ENCODE measurements at places on chromosomes 6 and 20.

DNA sequence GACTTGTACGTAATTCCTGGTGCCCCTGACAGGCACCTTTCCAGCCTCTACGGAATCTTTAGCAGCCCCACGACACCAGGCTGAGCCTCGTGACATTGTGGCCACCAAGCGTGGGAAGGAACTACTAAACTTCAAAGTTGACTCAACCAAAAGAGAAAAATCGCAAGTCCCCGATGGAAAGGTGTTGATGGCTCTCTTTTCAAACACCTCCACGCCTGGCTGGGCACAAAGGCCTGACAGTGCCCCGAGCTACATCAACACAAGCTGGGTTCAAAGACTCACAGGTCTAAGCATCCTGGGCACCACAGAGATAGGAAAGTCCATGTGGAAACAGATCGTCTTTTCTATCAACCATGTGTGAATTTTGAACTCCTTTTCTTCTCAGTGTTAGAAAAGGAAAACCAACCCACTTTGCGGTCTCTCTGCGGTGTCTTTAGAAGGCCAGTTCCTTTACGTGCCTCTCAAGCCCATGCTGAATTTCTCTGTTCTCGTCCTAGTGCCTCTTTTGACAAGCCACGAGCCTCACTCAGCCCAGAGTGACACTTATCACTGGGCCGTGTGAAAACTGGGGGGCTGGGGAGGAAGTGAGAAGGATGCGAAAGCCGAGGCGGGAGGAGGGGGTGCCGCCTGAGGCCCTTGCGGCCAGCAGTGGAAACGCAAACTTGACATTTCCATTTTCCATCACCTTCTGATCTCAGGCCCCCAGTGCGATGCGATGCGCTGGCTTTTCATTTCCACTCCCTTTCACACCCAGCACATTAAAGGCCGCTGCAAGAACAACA is 59.4 kb downstream of the GFOD1 start:
- no peak for DNase-seq

DNA sequence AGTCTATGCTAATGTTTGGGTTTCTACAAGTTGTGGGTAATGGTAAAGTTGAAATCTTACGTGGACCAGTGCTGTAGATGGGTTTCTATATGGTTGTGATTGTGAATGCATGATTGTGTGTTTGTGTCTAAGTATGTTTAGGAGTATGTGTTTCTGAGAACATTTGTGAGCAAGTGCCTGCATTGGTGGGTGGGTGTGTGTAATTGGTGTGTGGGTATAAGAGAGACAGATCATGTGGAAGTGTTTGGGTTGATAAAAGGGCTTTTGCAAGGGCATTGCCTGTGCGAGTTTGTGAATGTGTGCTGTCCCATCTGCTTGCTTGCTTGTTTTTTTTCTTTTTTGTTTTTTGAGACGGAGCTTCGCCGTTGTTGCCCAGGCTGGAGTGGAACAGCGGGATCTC is 25.8 kb upstream of the ID1 start:
- no peak for DNase-seq

DNA sequence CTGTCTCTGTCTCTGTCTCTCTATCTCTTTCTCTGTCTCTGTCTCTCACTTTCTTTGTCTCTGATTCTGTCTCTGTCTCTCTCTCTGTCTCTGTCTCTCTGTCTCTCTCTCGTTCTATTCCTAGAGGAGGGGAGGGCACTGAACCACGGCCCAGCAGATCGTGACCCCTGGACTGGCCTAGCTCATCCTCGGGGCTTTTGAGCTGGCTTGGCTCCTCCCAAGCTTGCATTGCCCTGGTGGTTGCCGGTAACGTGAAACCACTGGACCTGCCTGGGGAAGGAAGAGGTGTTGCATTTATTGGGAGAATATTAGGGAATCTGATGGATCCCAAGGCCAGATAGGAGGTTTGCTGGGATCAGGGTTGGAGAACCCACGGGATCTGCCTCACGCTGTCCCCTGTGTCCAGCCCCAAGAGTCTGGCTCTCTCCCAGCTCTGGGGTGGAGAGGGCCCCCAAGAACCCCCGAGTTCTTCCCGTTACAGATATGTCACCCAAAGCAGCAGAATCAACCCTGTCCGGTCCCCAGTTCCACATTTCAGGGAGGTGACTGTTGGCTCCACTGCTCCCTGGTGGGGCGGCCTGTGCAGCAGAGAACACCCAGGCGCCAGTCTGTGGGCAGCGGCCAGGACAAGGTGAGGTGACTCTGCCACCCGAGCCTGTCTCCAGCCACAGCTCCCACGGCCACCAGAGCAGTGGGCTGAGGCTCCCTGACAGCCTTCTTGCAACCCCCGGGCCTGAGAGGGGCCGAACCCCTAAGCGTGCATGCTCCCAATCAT is 228.3 kb downstream of the TTLL2 start:
- no peak for DNase-seq

DNA sequence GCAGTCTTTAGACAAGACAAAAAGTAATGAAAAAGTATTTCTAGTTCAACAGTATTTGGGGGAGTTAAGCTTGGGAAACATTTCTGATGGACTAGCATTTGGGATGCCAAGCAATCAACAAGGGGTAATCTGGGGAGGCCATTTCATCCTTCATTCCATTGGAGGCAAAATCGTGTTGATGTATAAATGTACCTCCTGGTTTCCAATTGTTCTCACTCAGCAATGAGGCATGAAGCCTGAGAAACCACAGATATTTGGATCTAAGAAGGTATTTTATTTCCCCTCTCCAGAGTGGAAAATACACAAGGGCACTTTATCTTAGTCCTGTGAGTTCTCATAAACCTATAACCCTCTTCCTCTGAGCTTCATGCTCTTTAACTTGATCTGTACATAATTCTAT is 68.2 kb downstream of the TBX18 start:
- DNase-seq = no peak

GRCh38 chr6:149079911-149080491 is 237.5 kb upstream of the TAB2 start:
- DNase-seq = peak; percentile 3

GRCh38 chr6:130843575-130844320 is 16.5 kb downstream of the SMLR1 start:
- peak; percentile 15 for DNase-seq

DNA sequence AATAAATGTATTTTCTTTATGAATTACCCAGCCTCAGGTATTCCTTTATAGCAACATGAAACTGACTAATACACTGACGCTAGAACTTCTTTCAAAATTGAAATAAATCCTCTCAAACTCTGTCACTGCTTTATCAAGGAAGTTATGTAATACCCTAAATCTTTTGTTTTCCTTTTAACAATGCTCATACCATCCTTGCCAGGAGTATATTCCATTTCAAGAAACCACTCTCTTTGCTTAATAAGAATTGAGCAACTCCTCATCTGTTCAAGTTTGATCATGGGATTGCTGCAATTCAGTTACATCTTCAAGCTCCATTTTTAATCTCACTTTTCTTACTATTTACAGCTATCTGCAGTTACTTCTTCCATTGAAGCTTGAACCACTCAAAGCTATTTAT is 707.6 kb upstream of the MARCKS start:
- DNase-seq = no peak

DNA sequence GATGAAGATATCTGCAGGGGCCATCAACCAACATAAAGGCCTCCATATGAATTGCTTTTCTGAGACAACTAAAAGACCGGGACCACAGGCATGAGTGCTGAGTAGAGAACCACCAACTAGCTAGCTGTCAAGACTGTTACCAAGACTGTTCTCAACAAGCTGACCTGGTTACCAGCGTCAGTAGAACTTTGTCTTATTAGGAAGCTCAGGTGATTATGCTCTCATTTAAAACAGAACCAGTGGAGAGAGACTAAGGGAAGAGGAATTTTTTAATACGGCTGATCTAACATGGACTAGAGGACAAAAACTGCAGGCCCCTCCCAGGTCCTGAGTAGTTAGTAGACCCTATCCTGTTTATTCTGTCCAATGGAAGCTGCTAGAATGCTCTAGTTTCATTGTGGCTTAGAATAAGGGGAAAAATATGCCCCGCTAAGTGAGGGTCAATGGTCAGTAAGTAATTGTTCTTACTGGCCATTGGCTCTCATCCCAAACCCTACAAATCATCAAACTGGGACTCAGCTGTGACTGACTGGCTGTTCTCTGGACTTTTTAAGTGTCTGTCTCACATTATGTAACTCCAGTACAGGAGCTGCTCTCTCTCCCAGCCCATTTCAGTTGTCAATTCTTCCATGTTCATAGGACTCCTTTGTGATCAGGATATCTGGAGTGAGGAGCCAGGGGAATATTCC is 3.8 kb upstream of the DYNLRB1 start:
- DNase-seq = no peak

DNA sequence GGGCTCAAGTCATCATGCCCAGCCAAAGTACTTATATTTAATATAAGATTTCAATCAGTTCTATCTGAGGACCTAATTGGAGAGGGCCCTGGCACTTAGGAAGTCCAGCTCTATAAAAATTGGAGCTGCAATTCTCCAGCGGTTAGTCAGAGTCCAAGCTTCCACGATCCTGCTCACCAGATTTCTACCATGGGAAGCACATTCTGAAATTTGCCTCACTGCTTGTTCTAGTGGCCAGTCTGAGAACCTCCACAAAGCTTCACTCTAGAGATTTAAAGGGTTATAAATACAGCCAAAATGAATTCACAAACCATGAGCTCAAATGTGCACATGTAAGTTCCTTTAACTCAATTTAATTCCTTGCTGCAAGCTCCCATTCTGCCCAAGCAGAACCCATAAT is 33.5 kb downstream of the PNLDC1 start:
- peak; percentile 47 for DNase-seq

GRCh38 chr6:137749696-137750211 is 117.3 kb upstream of the TNFAIP3 start:
- no peak for DNase-seq

- no peak for DNase-seq
Observed at GRCh38 chr6:33492093-33492492, 37.7 kb downstream of the ZBTB9 start.

DNA sequence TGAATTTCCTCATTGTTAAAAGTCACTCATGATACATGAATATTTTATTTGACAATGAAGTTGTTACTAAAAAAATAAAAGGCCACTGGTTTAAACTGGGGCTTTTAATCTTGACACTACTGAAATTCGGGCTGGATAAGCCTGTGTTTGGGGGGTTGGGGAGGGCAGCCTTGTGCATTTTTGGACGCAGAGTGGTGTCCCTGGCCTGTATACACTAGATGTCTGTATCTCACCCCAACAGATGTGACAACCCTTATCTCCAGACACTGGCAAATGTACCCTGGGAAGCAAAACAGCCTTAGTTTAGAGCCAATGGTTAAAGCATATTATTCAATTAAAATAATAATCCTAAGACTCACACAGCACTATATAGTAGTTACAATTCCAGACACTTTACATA is 24.8 kb downstream of the MAN1A1 start:
- DNase-seq = no peak
